Metanephros (tissue), 2 donors: ENCODE measurements at places on chromosomes 3 and 15. TPM values are rescaled to one million over a fixed set of nuclear protein-coding genes. Genes with fewer than 3 reads are reported as not detected.

Gene PPCDC
- 21.3 TPM for total RNA-seq

Gene ACTRT3
- total RNA-seq = 3.0 TPM

Gene HRH1
- total RNA-seq = 4.3 TPM

Gene IL5RA
- 0.88 TPM for total RNA-seq

Gene ADPRH
- 7.6 TPM for total RNA-seq

Gene CCDC54
- not detected for total RNA-seq

Gene POLG
- 75.6 TPM for total RNA-seq

Gene ACTC1
- 101 TPM for total RNA-seq

Gene ANKRD63
- total RNA-seq = 0.58 TPM

Gene TLR9
- total RNA-seq = not detected

Gene NLGN1
- total RNA-seq = 5.4 TPM

Gene ISLR
- total RNA-seq = 70.4 TPM

Gene SENP8
- total RNA-seq = 3.4 TPM

Gene ATP13A5
- total RNA-seq = not detected

Gene CPLX3
- not detected for total RNA-seq

Gene TUSC7
- not detected for total RNA-seq

Gene NANOGP8
- 1.7 TPM for total RNA-seq

Gene HCLS1
- total RNA-seq = 10.6 TPM

Gene OR5K2
- total RNA-seq = not detected

Gene CTXND1
- 5.2 TPM for total RNA-seq

Gene FANCD2OS
- total RNA-seq = not detected

Gene LDHAL6B
- total RNA-seq = not detected

Gene SLC2A2
- total RNA-seq = 15.0 TPM

Gene AADAC
- total RNA-seq = 0.12 TPM
